ENCODE measurements at places on chromosomes 11 and 22.
A peak's percentile ranks its signal among the peaks of the same experiment; 100 is the strongest.

- DNase-seq = no peak
These were observed 498.3 kb downstream of the TMEM135 start for GRCh38 chr11:87536016-87536415.

DNA sequence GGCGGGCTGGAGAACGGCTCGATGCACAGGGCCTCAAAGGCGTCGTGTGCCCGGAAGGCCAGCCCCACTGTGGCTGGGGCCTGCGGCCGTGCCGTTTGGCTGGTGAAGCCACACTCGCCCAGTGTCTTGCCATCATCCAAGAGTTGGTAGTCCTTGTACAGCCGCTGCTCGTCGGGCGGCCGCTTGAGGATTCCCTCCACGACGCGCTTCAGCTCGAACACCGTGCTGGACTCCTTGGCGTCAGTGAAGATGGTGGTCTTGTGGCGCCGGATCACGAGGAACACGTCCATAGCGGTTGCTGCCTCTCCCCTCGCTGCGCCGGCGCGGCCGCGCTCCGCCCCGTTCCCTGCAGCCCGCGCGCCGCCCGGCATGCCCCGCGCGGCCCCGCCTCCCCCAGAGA, 30.3 kb upstream of the PRDM10 start:
- DNase-seq = no peak

GRCh38 chr11:64878223-64878493, 263 bp downstream of the EHD1 start:
- no peak for DNase-seq

- DNase-seq = no peak
These were observed 8.8 kb downstream of the FOXR1 start for GRCh38 chr11:118980191-118980881.

GRCh38 chr11:118291477-118292135, 12.9 kb upstream of the CD3E start:
- no peak for DNase-seq

GRCh38 chr11:70614034-70614681, 215.8 kb downstream of the CTTN start:
- DNase-seq = no peak

DNA sequence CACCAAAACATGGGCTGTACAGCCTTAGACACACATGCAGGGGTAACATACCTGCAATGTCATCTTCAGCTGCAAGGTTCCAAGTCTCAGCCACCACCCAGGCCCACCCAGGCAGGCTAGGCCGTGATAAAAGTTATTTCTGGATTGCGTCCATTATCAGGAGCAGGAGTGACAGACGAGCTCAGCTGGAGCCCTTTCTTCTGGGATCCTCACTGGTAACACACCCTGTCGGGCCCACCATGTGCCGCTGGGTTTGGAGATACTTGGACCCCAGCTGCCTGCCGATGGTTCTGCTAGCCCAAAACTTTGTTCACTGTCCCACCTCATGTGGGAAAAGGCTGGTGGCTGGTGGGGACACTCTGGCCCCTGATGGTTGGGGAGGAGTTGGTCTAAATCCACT, 24.8 kb downstream of the TMPRSS5 start:
- no peak for DNase-seq

DNA sequence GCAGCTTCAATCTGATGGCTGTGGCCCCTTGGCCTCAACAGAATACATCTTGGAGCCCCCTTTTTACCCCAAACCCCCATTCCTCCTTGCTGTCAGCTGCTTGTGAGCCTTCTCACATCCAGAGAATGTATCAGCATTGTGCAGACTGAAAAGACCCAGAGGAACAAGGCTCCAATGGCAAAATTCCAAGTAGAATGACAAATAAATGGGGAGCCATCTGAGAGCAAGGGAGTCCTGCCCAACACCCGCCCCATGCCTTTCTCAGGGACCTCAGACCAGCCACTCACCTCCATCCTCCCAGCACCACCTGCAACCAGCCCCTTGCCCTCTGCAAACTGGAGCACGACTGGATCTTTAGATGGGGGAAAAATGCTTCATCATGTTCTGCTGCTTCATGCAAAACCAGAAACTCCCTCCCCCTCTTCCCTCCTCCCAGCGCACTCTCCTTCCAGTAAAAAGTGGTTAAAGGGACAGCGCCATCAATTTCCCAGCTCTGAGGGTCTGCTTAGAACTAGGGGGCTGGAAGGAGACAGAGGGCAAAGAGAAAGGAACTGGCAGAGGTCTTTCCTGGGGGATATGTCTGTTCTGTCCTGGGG, 2.2 kb upstream of the NEFH start:
- DNase-seq = no peak

GRCh38 chr11:95089620-95090542, at the start of gene ENDOD1:
TSS of gene ENDOD1 (plus strand) at chr11:95089846. CDS start at chr11:95089928, 82 bp downstream.
- peak; percentile 80 for DNase-seq

- DNase-seq = no peak
These were observed 23.9 kb downstream of the APOBEC3H start for GRCh38 chr22:39120983-39121382.

DNA sequence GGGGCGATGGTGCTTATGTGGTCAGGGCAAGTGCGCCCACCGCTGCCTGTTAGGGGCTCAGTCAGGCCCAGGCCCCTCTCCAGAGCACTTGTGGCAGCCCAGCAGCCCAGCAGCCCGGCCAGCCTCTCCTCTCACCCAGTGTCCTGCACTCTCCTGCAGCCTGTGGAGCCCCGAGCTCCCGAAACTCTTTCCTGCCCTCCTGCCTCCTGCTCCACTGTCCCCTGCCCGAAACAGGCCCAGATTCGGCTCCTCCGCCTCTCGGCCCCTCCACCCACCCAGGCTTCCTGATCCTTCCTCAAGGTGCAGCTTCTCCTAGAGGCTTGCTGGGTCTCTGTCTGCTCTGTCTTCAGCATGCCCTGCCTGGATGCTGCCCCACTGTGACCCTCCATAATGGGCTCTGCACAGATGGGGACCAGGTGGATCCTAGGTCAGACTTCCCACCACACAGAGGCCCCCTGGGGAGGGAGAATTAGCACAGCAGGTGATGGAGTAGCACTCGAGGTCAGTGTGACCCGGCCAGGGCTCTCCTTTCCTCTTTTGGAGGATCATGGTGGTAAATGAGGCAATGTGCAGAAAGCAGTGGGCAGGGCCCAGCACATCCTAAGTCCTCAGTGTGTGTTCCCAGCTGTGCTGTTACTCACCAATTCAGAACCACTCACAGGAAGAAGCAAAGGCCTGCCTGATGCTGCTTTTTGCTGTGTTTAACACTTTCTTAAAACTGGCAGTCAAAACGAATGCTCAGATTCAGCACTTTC, 18.6 kb upstream of the NAP1L4 start:
- peak; percentile 51 for DNase-seq

GRCh38 chr11:113247966-113248365, 66.4 kb upstream of the TTC12 start:
- DNase-seq = no peak

- peak; percentile 90 for DNase-seq
These were observed 30.5 kb upstream of the GCAT start for GRCh38 chr22:37777122-37777687.

GRCh38 chr11:46290598-46291309, 13.3 kb downstream of the CREB3L1 start:
- DNase-seq = peak; percentile 96

DNA sequence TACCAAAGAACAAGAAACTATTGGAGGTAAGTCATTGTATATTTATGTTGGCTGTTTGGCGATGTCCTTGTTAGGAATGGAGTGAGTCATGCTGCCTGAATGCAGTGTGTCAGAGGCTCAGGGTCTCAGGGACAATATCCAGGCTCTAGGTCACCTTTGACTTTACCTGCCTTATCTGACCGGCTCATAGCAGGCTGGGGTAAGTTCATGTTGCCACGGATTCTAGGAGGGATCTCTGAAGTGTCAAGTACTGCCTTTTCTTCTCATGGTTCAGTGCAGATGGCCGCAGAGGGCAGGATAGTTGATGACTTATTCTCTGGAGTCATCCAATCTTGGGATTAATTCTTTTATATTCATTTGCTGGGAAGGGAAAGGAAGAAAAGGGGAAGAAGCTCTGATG, 53.2 kb downstream of the SPON1 start:
- DNase-seq = peak; percentile 53

DNA sequence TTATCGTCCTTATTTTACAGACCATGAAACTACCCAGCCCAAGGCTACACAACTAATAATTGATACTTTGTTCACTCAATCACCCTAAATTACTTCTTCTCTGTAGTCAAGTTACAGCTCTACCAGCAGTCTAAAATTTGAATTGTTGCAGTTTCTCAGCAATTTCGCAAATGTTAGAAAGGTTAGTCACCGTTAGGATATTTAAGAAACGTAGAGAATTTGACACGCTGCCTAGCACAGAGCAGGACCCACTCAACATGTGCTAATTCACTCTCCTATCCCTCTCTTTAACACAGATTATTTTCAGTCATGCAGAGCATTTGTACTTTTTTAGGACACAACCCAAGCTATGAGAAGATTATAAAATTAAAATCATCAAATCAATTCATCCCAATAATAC, 771.1 kb upstream of the LUZP2 start:
- peak; percentile 30 for DNase-seq

DNA sequence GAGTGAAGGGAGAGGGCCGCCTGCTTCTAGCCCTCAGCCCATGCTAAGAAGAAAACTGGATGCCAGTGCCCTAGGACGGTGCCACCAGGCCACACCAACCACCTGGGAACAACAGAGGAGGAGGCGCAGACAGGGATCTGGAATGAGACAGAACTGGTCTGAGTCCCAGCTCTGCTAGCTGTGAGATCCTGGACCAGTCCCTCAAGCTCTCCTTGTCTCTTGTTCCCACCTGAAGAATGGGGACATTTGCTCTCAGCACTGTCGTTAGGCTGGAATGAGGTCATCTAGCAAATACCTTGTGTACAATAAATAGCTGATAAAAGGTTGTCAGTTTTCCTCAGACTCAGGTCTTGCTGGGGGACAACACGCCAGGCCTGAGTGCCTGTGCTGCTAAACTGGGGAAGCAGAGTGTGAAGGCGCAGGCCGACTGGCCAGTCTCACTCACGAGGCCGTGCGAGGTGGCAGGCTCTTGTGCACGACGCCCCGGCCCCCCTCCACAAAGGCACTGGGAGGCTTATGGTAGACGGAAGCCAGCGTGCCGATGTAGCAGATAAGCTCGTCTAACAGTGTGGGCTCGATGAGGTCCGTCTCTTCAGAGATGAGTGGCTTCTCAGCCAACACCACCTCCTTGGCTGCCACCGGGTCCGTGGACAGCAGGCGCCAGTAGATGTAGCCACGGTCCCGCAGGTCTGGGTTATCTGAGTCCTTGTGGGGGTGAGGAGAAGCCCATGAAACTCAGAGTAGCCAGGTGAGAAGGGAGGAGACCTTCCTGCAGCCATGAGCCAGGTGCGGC, 25.8 kb upstream of the RASL10A start:
- no peak for DNase-seq

- DNase-seq = no peak
These were observed 51.6 kb upstream of the PARVG start for GRCh38 chr22:44128958-44129618.

DNA sequence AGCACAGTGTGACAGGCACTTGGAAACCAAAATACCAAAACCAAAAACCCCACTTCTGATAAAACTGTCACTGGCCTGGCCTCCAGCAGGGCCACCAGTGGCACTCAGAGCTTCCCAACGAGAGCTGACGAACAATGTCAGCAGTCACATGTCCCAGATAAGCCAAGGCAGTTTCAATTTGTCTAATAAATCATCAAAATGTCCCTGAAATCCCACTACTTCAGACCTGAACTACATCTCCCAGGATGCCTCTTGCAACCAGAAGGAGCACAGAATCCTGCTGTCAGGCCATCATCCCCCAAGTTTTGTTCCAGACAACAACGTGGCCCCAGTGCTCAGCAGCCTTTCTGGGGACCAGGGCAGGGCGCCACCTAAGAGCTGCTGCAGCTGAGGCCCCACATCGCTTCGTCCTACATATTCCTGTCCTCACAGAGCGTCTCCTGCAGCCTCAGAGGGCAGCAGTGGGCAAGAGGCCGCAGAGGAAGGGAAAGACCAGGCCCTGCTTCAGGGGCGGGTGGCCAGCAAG, 25.1 kb downstream of the LRFN4 start:
- no peak for DNase-seq

DNA sequence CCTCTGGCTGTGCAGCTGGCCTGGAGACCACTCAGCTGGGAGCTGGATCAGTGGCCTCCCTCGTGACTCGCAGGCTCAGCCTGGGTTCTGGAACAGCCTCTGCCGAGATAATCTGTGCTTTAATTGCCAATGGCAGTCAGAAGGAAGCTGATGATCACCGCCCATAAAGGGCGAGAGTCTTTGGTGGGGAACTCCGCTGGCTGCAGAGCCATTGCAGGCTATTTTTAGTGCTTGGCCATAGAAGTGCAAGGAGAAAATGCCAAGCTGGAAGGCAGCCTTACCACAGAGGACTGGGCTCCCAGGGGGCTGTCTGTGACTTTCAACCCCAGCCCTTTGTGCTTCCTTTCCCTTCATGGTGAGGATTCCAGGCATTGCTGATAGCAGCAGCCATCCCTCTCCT, 62.2 kb upstream of the TENM4 start:
- peak; percentile 49 for DNase-seq

GRCh38 chr11:80843266-80843974, 1402.6 kb upstream of the TENM4 start:
- DNase-seq = no peak

DNA sequence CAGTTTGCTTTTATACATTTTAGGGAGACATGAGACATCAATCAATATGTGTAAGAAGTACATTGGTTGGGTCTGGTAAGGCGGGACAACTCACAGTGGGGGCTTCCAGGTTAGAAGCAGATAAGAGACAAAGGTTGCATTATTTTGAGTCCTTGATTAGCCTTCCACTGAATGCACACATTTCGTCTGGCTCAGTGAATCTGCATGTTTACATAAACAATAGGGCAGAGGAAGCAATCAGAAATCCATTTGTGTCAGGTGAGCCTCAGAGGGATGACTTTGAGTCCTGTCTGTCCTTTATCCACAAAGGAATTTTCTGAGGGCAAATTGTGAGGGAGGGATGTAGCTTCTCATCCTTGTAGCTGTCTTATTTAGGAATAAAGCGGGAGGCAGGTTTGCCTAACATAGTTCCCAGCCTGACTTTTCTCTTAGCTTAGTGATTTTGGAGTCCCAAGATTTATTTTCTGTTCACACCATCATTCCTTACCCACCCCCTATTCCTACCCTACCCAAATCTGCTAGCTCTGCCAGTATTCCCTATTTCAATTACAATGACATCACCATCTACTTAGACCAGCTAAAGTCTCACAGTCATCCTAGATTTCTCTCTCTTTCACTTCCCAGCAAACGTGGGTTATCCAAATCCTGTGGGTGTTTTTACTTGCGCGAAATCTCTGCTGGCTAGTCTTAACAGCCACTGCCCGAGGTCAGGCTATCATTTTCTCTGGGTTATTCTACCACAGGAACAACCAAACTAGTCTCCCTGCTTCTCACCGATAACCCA, 2.9 kb downstream of the SC5D start:
- DNase-seq = no peak

GRCh38 chr11:7251836-7252682, at the start of gene SYT9:
TSS of gene SYT9 (plus strand) at chr11:7251904. CDS start at chr11:7252187, 283 bp downstream.
- DNase-seq = peak; percentile 16

DNA sequence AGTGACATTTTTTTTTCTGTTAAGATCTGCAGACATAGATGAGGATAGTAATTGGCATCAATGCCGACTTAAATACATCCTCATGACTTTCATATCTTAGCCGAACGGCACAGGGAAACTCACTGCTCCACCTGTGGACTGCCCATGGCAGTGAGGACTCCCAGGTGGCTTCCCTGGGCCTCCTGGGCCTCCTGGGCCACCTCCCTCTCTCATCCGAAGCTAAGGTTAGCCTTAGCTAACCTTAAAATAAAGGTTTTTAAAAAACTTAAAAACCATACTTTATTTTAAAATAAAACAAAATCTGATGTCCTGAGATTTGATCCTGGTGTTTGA, 38.1 kb upstream of the TSKU start:
- DNase-seq = no peak

GRCh38 chr11:122715548-122716440, 60.3 kb downstream of the UBASH3B start:
- no peak for DNase-seq

GRCh38 chr22:45470871-45471270, 31.8 kb upstream of the FBLN1 start:
- DNase-seq = no peak
